ENCODE measurements at places on chromosomes 16 and 17. TPM values are rescaled to one million over a fixed set of nuclear protein-coding genes. Genes with fewer than 3 reads are reported as not detected.

SHISA9 gene
- total RNA-seq: 11.4 TPM

G6PC1 gene
- total RNA-seq: not detected

EME2 gene
- 7.8 TPM for total RNA-seq

WNT9B gene
- total RNA-seq: not detected

HSD17B2 gene
- total RNA-seq: not detected

EIF5A gene
- 911 TPM for total RNA-seq

SYT17 gene
- total RNA-seq: 0.55 TPM

DNA sequence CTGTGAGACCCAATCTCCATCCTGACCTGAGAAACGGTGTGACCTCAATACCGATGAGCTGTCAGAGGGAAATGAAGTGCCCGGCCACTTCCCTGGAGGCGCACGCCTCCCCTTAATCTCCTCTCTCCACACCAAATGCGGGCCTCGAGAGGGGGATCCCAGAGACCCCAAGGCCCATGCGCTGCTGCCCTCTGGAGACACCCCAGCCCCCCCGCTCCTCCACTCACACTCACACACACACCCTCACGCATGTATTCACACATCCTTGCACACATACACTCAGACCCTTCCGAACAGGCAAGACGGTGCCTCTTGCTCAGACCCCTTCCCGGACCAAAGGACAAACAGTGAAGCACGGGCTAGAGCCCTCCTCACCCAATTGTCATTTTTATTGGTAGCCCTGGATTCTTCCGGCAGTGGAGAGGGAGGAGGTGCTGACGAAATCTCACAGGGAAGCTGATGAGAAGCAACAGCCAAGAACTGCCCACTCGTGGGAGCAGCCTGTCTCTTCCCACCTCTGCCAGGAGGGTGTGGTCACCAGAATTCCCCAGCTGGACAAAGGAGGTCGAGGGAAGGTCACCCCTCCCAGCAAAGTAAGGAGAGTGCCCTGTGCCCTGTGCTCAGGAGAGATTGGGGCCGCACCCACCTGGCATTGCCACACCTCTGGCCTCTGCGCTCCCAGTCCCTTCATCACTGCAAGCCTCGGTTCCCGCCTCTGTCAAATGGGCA, 136.0 kb upstream of the TNRC6C start:
- DNase-seq: peak; percentile 21

- peak; percentile 90 for DNase-seq
These were observed 131.6 kb upstream of the PLCG2 start for GRCh38 chr16:81647527-81647926.

DNA sequence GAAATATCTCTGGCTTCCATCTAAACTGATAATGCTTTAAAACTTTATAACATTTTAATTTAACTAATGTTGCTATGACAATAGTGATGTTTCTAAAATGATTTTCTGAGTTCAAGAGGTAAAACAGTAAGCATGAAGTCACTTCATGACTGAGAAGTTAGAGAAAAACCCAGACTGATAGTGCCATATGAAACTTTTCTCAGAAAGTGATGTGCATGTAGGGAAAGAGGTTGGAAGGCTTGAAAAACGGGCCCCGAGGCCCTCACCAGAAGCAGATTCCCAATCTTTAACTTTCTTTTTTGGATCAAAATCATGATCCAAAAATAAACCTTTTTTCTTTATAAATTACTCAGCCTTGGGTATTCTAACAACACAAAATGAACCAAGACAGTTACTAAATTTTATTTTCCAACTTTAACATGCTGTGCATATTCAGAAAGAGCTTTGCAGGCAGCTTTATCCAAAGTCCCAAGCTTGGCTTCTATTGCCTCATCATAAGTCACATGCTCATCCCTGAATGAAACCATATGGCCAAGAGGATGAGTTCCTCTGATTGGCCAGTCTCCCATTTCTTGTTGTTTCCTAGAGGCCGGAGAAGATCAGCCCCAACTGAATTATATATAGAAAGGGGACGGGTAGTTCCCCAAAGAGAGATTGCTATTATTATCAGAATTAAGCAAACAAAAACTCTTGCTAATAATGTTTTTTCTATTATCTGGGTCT, 357.6 kb upstream of the SALL1 start:
- no peak for DNase-seq

GRCh38 chr16:34803683-34804416, 1344.4 kb downstream of the TP53TG3F start:
- no peak for DNase-seq

- peak; percentile 72 for DNase-seq
These were observed 196.7 kb upstream of the GSE1 start for GRCh38 chr16:85416228-85417109.

DNA sequence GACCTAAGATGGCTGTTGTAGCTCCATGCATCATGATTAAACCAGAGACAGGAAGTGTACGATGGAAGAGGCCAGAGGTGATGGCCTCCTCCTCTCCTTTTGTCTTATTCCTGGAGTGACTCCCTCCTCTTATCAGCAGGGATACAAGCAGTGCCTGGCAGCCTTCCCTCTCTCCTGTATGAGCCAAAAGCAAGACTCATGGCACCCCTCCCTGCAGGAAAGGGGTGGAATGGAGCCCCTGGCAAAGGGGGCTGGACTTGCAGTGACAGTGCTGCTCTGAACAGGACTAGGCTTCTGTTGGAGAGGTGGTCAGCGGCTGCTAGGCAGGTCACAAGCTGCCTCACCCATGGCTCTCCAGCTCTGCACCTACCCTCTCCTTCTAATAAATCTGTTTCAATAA, 8.4 kb downstream of the TXNL4B start:
- no peak for DNase-seq

- DNase-seq: no peak
These were observed 222.8 kb downstream of the CNTNAP4 start for GRCh38 chr16:76500006-76500405.

GRCh38 chr16:22751104-22751667, 62.8 kb upstream of the HS3ST2 start:
- DNase-seq: no peak

- no peak for DNase-seq
These were observed 48.1 kb downstream of the RPH3AL start for GRCh38 chr17:304461-304860.

DNA sequence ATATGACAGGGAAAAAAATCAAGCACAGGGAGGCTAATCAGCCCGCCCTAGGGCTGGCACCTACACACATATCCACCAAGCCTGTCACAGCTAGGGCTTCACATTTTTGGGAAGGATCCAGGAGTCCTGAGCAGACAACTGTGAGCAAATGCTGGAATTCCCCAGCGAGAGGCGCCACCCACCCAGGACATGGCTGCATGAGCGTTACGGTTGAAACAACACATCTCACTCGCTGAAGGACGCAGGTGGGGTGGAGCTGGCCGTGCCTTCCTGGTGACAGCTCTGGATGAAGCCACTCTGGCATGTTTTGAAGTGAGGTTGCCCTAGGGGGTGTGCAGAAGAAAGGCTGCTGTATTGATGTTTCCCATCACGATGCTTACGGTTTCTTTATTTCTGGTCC, 315.1 kb upstream of the EEF2KMT start:
- DNase-seq: no peak

GRCh38 chr16:77690416-77690815, 31.9 kb upstream of the NUDT7 start:
- no peak for DNase-seq

GRCh38 chr16:31700530-31701388, 172.8 kb upstream of the ZNF267 start:
- DNase-seq: no peak

DNA sequence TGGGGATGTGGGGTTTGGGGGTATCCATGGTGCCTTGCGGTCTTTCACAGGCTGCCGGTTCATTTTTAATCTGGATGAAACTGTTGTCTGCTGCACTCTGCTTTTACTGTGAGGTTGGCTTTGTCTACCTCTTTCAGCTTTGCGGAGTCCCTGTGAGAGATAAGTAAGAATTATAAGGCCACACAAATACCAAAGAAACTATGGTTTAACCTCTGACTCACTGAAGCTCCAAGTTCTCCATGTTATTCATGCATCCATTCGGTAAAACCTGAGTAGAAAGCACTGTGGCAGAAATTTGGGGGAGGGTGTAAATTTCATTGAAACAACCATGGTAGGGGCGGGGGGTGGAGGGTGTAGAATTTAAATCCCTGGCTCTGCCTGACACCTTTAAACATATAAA, 30.5 kb downstream of the KIAA0753 start:
- no peak for DNase-seq

GRCh38 chr16:70803319-70803718, 2.4 kb upstream of the VAC14 start:
- no peak for DNase-seq

GRCh38 chr17:53979991-53980390, 157.3 kb downstream of the KIF2B start:
- no peak for DNase-seq
